ENCODE measurements at places on chromosomes 11 and 22. TPM values are rescaled to one million over a fixed set of nuclear protein-coding genes. Genes with fewer than 3 reads are reported as not detected.

Gene TIMM10B
- total RNA-seq: 22.3 TPM

DNA sequence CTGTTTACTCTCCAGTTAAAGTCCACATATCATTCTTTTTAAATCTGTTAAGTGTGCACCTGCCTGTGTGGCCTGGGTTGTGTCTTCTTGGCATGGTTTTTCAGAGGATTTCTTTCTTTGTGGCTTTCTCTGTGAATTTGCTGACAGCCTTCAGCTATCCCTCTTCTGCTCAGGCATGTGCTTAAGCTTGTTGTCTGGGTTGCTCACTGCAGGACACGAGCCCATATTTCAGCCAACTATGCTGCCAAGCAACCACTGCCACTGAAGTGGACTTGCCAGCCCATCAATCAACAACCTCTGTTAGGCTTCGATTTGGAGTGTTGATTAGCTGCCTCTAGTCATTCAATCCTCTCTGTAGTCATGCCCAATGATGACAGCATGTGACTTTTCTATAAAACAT, 18.4 kb downstream of the OR51I2 start:
- no peak overlapping the region for H3K27ac ChIP-seq
- H3K27me3 ChIP-seq: no peaks in the 10 kb centered on the region
- no peak for DNase-seq

GRCh38 chr22:32562401-32562800, 87.8 kb downstream of the FBXO7 start:
- no peaks in the 10 kb centered on the region for H3K27me3 ChIP-seq
- no peak overlapping the region for H3K27ac ChIP-seq
- H3K4me3 ChIP-seq: no peak overlapping the region
- H3K36me3 ChIP-seq: no peaks in the 10 kb centered on the region
- DNase-seq: no peak
- no peaks in the 10 kb centered on the region for H3K4me1 ChIP-seq

Gene SHANK3
- total RNA-seq: 15.5 TPM

- H3K27ac ChIP-seq: no peak overlapping the region
- no peaks in the 10 kb centered on the region for H3K4me1 ChIP-seq
- H3K27me3 ChIP-seq: no peaks in the 10 kb centered on the region
- H3K4me3 ChIP-seq: no peak overlapping the region
These were observed 26.7 kb downstream of the IGLL1 start for GRCh38 chr22:23553438-23553837.

GRCh38 chr11:132037467-132037862, 667.0 kb downstream of the NTM start:
- no peak overlapping the region for H3K27ac ChIP-seq
- H3K4me3 ChIP-seq: no peak overlapping the region
- no peaks in the 10 kb centered on the region for H3K36me3 ChIP-seq
- no peak for DNase-seq

DNA sequence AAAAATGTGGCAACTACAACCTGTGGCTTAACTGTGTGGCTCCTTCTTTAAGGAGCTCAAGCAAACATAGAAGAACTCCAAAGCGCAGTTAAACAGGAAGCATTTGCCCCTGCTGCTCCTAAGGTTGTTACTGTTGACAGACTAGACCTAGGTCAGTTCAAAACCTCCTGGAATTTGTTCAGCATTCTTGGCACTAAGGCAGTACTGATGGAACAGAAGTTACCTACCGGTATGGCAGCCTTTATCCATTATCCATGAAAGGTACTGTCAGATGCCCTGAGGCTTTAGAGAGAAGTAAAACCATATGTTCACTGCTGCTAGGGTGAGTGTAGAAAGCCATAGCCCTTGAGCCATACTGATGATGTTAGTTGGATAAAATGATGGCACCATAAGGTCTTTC, 916.5 kb upstream of the FAT3 start:
- no peak overlapping the region for H3K27ac ChIP-seq
- no peak overlapping the region for H3K4me3 ChIP-seq
- no peak for DNase-seq
- H3K27me3 ChIP-seq: no peaks in the 10 kb centered on the region
- no peaks in the 10 kb centered on the region for H3K36me3 ChIP-seq
- no peaks in the 10 kb centered on the region for H3K4me1 ChIP-seq

Gene MMP27
- not detected for total RNA-seq

DNA sequence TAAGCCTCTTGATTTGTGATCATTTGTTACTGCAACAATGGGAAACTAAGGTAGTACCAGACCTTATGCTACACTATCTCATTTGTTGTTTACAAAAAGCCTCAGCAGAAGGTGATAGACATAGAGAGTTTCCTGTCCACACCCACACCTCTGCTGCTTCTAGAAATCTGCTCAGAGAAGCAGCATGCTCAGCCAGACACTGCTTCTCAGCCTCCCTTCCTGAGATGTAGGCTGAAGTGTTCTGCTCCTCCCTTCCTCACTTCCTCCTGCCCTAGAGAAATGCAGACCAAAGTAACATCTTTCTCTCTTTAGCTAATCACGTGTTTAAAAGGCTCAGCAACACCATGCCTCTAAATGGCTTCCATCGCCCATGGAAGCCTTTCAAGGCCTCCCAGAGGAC, 88.4 kb downstream of the SLC1A2 start:
- no peak overlapping the region for H3K4me3 ChIP-seq
- peaks cover 46% of the 10 kb centered on the region for H3K4me1 ChIP-seq
- no peaks in the 10 kb centered on the region for H3K27me3 ChIP-seq
- DNase-seq: no peak

DNA sequence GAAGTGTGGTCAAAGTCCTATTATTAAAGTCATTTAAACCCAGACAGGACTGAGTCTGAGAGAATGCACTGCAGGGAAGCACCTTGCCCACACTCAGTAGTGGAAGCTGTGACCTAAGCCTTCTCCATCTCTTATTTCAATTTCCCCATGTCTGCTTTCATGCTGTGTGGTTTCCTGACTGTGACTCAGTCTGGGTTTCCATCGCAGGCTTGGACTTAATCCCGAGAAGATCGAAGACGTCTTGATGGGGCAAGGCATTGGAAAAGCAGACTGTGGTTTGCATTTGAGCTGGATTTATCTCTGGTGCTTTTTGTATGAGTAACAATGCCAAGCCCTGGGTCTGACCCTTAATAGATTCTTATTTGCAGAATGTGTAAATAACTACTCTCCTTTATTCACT, 238.9 kb downstream of the NTM start:
- no peaks in the 10 kb centered on the region for H3K4me1 ChIP-seq
- H3K36me3 ChIP-seq: no peaks in the 10 kb centered on the region
- no peak overlapping the region for H3K27ac ChIP-seq
- no peaks in the 10 kb centered on the region for H3K27me3 ChIP-seq
- no peak overlapping the region for H3K4me3 ChIP-seq

- H3K4me1 ChIP-seq: no peaks in the 10 kb centered on the region
- no peak for DNase-seq
- H3K4me3 ChIP-seq: no peak overlapping the region
- H3K27me3 ChIP-seq: no peaks in the 10 kb centered on the region
- H3K36me3 ChIP-seq: no peaks in the 10 kb centered on the region
These were observed 12.5 kb upstream of the NELL1 start for GRCh38 chr11:20656901-20657300.

DNA sequence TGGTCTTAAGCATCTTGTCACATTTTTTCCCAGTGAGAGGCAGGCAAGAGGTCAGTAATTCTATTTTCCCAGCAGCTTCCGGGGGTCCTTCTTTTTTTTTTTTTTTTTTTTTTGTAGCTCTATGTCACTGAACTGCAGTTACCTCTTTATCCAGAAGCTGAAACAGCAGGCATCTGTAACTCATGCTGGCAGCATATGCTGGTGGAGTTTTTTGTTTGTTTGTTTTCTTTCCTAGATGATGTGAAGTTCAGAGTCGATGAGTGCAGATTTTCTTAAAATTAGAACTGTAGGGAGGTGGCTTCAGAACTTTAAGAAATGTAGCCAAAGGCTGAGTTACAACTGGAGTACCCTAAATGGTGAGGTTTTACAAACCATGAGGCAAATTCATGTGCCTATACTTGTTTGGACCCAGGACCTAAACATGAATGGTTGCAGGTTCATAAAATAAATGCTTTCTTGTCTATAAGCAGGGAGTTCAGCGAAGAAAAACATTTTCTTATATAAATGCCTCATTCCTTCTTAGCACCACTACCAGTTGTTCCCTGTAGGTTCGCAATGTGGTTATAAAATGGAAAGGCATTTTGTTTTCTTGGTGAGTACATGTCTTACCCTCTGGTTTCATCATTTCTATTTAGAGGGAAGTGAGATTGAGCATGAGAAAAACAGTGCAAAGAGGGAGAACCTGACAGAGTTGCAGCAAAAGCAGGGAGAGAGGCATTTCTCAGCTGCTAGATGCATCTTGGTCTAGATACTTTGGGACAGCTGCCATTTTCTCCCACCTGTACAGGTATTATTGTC, 84.0 kb downstream of the TRIM44 start:
- H3K4me3 ChIP-seq: no peak overlapping the region
- H3K27ac ChIP-seq: no peak overlapping the region
- H3K27me3 ChIP-seq: no peaks in the 10 kb centered on the region
- H3K36me3 ChIP-seq: no peaks in the 10 kb centered on the region

DNA sequence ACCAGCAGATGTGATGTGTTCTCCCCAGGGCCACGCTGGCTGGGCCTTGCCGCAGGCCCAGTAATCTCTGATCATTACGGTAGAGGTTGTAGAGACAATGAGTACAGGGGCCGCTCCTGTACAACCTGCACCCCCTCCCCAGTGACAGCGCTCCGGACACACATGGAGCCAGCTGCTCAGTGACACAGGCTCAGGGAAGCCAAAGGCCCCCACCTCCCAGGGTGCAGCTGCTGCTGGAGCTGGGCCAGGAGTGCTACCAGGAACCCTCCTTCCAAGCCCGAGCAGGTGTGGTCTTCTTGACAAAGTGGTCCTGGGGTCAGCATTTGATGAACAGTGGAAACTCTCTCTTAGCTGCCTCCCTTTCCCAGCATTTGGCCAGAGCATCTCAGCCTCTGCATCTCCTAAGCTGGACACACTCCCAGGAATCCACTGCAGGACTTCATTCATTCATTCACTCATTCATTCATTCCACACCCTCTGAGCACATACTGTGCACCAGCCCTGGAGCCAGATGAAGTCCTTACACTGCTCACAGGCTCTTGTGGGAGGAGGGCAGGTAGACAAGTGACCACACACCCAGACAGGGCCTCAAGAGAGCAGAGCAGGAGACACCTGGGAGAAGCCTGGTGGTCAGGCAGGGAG, 49.6 kb upstream of the MPEG1 start:
- H3K4me1 ChIP-seq: no peaks in the 10 kb centered on the region
- H3K4me3 ChIP-seq: no peak overlapping the region
- no peaks in the 10 kb centered on the region for H3K36me3 ChIP-seq
- H3K27ac ChIP-seq: no peak overlapping the region

DNA sequence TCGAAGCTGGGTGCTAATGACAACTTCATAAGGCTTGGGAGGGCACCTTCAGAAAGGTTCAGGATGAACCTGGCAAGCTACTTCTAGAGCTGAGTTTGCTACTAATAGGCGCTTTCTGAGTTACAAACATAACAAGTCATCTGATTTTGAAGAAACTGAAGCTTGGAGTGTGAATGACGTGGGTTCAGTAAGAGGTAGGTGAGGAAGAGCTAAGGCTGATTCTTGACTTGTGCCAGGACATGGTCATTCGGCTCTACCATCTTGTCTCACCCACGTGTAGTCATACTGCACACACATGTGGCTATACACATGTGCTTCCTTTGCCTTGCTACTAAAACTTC, 56.4 kb downstream of the SWAP70 start:
- H3K36me3 ChIP-seq: peaks cover 1% of the 10 kb centered on the region
- peaks cover 27% of the 10 kb centered on the region for H3K4me1 ChIP-seq
- no peak overlapping the region for H3K4me3 ChIP-seq
- no peaks in the 10 kb centered on the region for H3K27me3 ChIP-seq
- DNase-seq: no peak

- H3K27me3 ChIP-seq: no peaks in the 10 kb centered on the region
- H3K36me3 ChIP-seq: no peaks in the 10 kb centered on the region
- peak overlapping the region; percentile 86 for H3K4me3 ChIP-seq
- peak; percentile 40 for DNase-seq
- H3K4me1 ChIP-seq: peaks cover 28% of the 10 kb centered on the region
- peak overlapping the region; percentile 97 for H3K27ac ChIP-seq
These were observed 702 bp downstream of the BIRC2 start for GRCh38 chr11:102347462-102348370.

Gene DDIAS
- total RNA-seq: not detected

Gene DEUP1
- total RNA-seq: not detected

GRCh38 chr11:125300791-125301218, 136.3 kb downstream of the PKNOX2 start:
- DNase-seq: peak; percentile 30
- no peak overlapping the region for H3K4me3 ChIP-seq
- no peaks in the 10 kb centered on the region for H3K36me3 ChIP-seq
- peak overlapping the region; percentile 61 for H3K27ac ChIP-seq

DNA sequence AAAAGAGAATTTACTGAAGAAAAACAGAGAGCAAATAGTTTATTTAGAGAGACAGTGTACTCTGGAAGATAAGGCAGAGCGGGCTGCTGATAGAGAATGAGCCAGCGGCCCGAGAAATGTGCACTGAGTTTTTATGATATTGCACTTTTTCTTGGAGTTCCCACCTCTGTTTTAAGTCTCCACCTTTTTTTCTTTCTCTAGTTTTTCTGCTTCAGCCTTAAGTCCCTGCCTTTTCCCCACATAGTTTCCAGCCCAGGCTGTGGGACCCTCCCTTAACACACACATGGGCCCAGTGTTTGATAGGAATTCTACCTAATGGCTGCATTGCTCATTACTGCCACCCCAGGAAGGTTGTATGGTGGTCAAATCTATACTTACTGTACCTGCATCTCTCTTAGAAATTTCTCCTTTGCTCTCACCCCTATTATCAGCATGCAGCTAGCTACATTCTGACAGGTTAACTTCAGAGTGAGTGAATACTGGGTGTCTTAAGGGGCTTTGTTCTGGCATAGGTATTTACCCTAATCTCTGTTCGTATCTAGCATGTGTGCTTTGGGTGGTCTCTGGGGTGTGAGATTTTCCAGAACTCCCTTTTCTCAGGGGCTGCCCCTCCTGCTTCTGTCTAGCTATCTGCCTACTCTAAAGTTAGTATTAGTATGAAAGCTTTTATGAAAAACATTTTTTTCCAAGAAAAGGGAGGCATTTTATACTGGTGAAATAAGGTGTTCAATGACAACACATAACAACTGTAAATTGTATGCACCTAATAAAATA, 127.3 kb upstream of the TOP3B start:
- H3K4me1 ChIP-seq: no peaks in the 10 kb centered on the region
- H3K27me3 ChIP-seq: no peaks in the 10 kb centered on the region
- no peak for DNase-seq
- H3K27ac ChIP-seq: no peak overlapping the region

GRCh38 chr11:68398995-68399851, 61.3 kb upstream of the PPP6R3 start:
- H3K27me3 ChIP-seq: no peaks in the 10 kb centered on the region
- no peak overlapping the region for H3K4me3 ChIP-seq
- no peaks in the 10 kb centered on the region for H3K36me3 ChIP-seq
- DNase-seq: no peak

DNA sequence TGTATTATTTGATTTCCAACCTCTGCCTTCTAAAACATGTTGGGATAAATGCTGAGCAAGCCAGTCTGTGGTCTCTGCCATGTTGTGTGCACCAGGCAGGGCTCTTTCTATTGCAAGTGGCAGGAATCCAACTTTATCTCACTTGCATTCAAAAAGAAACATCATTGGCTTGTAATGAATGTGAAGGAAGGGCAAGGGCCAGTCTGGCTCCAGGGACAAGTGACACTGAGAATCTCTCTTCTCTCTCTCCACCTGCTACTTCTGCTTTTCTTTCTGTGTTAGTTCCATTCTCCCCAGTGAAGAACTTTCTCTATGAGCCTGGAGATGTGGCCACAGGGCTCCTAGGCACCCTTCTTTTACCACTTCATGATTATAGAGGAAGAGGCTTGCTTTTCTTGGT, 329.9 kb upstream of the NCAM1 start:
- no peaks in the 10 kb centered on the region for H3K36me3 ChIP-seq
- peaks cover 5% of the 10 kb centered on the region for H3K27me3 ChIP-seq
- DNase-seq: no peak
- no peaks in the 10 kb centered on the region for H3K4me1 ChIP-seq
- no peak overlapping the region for H3K4me3 ChIP-seq
- H3K27ac ChIP-seq: no peak overlapping the region

All from body of pancreas (tissue), 4 donors.